ENCODE measurements at places on chromosomes 12 and 14. TPM values are rescaled to one million over a fixed set of nuclear protein-coding genes. Genes with fewer than 3 reads are reported as not detected.

TNFAIP2 gene
- 16.7 TPM for total RNA-seq

KLHL33 gene
- total RNA-seq: not detected

MSI1 gene
- total RNA-seq: 2.6 TPM

PARP2 gene
- total RNA-seq: 19.4 TPM

LRTM2 gene
- not detected for total RNA-seq

DNA sequence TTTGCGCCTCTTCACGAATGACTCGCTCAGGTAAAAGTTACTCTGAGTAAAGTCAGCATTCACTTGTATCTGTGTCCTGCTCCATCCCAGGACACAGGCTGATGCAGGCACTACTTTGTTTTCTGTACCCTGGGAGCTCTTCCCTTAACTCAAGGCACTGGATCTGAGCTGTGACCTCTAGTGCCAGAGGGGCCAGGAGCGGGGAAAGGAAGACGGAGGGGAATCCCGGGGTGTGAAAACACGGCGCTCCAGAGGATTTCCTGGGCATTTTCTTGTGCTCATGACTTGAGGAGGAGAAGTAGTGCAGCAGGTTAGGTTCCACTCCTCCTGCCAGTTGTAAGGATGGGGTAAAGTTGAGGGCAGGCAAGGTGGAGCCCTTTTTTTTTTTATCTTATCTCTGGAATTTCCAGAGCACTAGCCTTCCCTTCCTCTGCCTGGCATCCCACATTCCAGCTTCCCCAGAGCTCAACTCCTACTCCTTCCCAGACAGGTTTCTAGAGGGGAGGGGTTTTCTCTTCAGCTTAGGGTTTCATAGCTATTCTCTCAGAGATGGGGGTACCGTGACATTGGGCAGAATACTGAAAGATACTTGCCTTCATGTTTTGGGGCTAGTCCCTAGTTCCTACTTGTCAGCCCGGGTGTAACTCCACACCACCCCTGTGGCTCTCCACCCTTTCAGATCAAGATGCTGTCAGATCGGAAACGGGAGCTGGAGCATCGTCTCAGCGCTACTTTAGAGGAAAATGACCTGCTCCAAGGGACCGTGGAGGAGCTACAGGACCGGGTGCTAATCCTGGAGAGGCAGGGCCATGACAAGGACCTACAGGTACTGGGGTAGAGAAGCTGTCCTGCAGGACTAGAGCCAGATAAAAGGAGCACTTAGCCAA is 52.3 kb downstream of the RAB35 start:
- no peak for DNase-seq

DNA sequence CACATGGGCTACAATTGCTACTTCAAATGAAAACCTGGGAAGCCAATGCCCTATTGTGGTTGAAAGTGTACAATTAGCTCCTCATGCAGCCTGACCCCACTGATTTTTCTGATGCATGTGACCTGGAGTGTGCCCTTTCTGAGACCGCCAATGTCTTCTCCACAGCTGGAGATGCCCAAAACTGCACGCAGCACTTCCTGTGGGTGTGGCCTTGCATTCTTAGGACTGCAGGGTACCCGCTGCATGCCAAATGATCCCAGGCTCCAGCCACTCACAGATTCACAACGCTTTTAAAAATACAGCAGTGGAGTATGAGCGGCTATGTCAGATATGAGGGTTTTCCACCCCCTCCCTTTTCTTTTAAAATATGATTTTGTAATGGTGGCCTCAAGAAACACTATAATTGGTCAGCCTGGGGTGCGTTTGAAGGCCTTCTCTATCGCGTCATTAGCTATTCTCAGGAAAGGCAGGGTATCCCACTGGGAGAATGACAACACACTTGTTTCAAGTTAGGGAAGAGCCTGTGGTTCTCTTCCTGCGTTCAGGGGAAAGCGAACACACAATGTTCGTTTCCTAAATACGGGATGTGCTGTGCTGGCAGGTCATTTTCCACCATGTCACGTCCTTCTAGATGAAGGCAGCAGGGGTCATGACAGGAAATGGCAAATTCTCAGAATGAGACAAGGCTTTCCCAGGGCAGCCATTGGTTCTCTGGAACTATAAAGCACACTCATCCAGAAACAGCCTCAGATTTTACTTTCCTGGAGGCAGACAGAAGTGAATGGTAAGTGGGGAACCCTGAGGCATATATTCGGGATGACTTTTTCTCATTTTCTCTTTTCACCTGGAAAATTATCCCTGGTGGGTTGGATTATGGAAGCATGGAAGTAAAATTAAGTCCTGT is at the start of gene APOLD1:
Gene APOLD1, plus strand, starts transcription at position 749 of the 904 bp plus-strand sequence. Its CDS starts 33 bp downstream, at position 782.
- no peak for DNase-seq

DNA sequence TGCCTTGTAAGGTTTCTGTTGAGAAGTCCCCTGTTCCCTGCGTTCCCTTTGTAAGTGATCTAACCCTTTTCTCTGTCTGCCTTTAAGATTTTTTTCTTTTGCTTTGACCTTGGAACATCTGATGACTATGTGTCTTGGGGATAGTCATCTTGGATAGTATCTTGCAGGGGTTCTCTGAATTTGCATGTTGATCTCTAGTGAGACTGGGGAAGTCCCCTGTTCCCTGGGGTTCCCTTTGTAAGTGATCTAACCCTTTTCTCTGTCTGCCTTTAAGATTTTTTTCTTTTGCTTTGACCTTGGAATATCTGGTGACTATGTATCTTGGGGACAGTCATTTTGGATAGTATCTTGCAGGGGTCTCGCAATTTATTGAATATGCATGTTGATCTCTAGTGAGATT is 38.2 kb upstream of the TMX1 start:
- DNase-seq: no peak

- no peak for DNase-seq
Measured at GRCh38 chr12:19894803-19895202, 455.5 kb downstream of the AEBP2 start.

DNA sequence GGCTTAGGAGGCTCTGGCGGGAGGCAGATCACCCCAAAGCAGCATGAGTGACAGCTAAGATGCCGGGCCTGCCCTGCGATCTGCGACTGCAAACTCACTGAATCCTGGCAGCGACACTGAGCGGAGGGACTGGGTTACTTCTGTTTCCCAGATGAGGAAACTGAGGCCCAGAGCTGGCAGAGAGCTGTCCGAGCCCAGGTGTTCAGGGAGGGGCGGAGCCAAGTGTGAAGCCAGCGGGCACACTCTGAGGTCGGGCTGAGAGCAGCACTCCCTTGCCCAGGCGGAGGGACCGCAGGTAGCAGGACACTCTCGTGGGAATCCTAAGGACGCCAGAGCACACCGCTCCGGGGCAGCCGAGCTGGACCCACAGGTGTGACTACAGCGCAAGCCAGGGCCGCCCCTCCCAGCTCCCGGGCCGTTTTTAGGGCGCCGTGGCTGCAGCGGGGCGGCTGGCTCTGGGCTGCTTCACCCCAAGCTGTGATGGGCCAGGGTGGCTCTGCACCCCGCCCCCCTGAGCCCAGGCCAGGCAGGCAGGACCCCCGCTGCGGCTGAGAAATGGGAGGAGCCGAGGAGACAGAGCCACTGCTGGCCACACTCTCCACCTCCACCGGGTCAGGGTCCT is 27.4 kb downstream of the MMP17 start:
- peak; percentile 78 for DNase-seq

- no peak for DNase-seq
Measured at GRCh38 chr12:57165741-57166140, 18.3 kb upstream of the LRP1-AS start.

GRCh38 chr12:52657250-52657902 is 5.4 kb upstream of the KRT2 start:
- DNase-seq: no peak

DNA sequence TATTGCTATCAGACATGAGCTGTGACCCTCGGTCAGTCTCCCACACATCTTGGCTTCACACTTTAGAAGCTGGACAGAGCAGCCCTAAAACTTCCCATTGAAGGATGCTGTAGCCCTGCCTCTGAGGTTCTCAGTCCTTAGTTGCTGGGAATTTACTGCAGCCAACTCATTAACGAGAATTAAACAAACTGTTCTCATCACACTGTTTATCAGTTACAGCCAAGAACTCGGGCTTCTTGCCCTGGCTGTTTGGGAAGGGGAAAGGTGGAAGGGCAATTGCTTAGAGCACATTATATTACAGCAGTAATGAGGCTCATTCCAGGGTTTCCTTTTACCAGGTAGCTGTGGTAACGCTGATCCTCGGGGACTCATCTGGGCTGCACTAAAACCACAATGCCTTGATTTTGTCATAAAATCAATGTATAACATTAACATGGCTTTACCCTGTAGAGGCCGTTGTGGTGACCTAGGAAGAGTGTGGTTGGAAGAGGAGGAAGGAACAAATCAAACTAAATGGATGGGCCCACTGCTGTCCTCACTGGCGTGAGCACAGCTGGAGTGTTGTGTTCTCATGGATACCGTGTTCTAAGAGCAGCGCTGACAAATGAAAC is 87.1 kb downstream of the GPR135 start:
- no peak for DNase-seq

DNA sequence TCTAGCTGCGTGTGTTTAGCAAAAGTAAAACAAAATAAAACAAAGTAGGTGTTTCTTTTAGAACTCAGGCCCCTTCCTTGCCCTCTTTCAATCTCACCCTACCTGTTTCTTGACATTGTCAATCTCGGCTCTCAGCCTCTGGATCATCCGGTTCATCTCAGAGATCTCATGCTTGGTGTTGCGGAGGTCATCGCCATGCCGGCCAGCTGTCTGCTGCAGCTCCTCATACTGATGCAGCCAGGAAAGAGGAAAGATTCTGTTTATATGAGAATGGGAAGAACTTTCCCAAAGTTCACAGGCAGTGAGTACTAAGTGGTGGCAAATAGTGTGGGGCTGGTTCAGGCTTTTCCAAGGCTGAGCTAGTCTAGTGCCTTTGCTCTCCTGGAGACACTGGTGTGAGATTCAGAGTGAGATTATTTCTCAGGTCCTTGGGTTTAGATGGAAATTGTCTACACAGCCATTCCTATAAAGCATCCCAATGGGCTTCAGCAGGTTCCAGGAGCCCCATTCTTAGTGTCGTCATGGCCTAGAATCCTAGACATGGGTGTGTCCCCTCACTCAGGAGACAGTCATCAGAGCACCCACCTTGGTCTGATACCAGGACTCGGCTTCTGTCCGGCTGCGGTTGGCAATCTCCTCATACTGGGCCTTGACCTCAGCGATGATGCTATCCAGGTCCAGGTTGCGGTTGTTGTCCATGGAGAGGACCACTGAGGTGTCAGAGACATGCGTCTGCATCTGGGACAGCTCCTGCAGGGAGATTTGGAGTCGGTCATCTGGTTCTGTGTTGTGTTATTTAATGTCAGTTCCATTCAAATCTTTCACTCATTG is 3.0 kb downstream of the KRT5 start:
- no peak for DNase-seq

GRCh38 chr12:121883315-121883660 is 5.3 kb upstream of the PSMD9 start:
- no peak for DNase-seq

GRCh38 chr14:70664698-70665447 is 23.2 kb downstream of the TTC9 start:
- no peak for DNase-seq

GRCh38 chr14:102965282-102965681 is 42.8 kb downstream of the AMN start:
- no peak for DNase-seq

DNA sequence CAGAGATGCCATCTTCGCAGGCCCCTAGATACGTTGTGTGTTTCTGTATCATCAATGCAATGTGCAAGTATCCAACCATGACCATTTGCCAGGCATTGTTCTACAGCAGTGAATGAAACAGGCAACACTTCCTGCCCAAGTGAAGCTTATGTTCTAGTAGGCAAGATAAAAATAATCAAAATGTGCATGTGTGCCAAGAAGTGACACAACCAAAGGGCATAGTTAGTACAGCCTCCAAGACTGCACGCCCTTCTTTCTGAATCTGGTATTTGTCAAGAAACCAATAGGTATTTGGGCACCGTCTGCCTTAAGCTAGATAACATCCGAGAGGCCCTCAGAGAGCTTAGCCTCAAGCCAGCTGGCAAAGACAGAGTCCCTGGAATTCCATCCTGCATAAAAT is 152.0 kb downstream of the TMEM132C start:
- DNase-seq: no peak

DNA sequence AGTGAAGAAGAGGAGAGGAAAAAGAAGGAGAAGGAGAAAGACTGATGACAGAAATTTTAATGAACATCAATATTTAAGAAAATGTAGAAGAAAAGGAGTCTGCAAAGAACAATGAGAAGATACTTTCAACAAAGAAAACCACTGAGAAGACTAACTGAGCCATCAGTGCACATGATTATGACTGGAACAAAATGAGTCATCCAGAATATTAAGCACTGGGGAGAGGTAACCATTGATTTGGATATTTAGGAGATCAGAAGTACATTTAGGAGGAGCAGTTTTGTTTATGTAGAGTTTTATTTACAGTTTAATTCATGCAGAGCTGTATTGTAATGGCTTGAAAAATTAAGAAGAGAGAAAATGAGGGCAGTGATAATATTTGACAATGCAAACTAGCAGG is 159.1 kb downstream of the C12orf50 start:
- no peak for DNase-seq
